Foreskin keratinocyte (primary cell): ENCODE measurements at places on chromosomes 16 and 17.

- DNase-seq: no peak
Measured at GRCh38 chr17:4691686-4692085, 12.3 kb downstream of the PELP1 start.

DNA sequence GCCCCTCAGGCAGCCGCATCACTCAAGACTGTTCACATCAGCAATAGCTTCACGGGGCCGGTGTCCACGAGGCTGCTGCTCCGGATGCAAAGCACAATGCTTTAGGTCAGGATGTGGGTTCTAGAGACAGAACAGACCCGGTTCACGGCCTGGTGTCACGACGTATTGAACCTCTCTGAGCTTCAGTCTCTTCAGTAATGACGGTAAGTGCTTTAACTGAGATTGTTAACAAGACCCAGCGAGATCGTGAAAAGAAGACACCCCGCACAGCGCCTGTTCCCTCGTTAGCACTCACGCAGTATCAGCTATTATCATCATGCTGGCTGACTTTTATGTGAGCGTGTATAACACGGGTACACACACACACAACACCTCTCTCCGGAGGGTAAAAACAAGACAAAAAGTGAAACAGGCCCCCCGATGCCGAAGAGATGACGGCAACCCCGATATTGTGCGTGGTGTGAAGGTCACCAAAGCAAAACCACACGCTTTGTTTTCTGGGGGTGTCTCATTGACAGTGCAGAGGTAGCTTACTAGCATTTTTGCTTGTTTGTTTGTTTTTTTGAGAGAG is 21.4 kb upstream of the ABR start:
- DNase-seq: no peak

GRCh38 chr17:49741009-49741691 is 22.8 kb downstream of the FAM117A start:
- DNase-seq: peak; percentile 77

DNA sequence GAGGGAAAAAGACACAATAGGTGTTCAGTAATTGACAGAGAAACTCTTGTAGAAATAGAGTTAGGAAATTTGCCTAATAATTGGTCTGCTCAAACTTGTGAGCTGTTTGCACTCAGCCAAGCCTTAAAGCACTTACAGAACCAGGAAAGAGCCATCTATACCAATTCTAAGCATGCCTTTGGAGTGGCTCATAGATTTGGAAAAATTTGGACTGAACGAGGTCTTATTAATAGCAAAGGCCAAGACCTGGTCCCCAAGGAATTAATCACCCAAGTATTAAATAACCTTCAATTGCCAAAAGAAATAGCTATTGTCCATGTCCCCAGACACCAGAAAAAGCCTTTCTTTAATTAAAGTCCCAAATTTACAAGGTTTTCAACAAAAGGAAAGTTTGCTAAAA is 90.3 kb downstream of the EMP2 start:
- DNase-seq: no peak

GRCh38 chr17:9788601-9789000 is 2.8 kb downstream of the DHRS7C start:
- no peak for DNase-seq

DNA sequence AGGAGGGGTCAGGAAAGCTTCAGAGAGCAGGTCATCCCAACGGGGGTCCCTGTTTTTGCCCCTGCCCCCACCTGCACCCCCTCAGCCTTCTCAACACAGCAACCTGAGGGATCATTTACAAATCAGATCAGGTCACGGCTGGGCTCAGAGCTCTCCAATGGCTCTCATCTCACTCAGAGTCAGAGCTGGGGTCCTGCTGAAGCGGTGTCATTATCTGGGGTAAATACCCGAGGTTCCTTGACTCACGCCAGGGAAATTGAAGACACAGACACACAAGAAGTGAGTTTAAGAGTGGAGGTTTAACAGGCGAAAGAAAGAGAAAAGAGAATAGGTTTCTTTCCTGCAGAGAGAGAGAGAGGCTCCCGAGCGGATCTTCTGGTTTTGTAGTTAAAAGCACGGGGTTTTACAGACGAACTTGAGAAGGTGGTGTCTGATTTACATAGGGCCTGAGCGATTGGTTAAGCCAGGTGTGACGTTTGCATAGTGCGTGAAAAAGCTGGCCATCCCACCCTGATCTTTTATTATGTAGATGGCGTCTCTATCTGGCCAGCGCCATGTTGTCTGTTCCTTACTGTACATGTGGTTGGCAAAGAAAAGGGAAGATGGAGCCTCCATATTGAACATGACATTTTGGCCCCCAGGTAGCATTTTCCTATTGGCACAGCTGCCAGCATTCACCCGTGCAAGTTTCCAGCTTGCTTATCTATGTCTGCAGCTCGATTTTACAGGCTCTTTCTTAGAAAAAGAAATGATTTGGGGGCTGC is 51.4 kb downstream of the WSB1 start:
- no peak for DNase-seq

DNA sequence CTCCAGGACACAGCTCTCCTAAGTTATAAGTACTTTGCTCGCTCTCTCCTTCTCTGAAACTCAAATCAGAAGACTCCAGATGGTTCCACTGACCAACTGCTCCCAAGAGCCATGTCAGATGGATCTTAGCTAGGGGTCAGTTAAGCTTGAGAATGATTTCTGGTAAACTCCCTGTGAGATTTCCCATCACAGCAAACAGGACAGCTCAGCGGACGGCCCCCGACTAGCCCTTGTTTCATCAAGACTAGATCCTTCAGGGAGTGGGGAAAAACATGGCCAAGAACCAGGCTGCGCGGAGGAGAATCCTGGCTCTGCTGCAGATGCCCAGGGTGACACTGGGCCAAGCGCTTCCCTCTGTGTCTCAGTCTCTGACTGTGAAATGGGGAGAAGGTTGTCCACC is 159.8 kb downstream of the C16orf78 start:
- no peak for DNase-seq

DNA sequence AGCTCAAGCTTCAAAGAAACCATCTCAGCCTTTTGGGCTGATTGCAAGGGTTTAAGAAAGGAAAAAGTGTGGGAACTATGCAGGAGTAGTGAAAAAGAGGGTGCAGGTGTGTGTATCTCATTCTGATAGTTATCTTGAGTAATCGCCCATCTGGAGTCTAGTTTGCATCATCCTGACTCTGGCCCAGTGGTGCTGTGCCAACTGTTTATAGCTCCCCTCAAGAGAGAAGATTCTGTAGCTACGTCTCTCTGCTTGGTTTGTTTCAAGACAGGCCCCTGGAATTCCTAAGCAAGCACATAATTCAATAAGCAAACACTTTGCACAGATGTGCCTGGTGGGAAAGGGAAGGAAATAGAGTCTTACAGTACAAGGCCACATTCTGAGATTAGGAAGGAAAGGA is 144.4 kb downstream of the HAPSTR1 start:
- no peak for DNase-seq

GRCh38 chr17:81489012-81489997 is 23.3 kb downstream of the ACTG1 start:
- DNase-seq: no peak

DNA sequence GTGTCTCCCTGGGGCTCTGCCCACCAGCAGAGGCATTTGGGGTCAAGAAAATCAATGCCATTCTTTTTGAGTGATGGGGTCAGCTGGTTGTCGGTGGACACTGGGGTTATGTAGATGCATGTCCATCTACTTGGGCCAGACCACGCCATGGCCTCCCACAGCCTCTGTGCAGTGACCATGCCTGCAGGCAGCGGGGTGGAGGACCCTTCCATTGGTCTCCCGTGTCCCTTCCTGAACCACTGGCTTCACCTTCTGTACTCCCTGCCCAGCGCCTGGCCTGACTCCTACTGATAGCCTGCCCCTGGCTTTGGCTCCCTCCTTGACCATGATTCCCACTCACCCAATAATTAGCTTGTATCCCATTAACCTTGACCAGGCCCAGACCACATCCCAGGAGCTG is 28.0 kb upstream of the SPNS3 start:
- DNase-seq: no peak

DNA sequence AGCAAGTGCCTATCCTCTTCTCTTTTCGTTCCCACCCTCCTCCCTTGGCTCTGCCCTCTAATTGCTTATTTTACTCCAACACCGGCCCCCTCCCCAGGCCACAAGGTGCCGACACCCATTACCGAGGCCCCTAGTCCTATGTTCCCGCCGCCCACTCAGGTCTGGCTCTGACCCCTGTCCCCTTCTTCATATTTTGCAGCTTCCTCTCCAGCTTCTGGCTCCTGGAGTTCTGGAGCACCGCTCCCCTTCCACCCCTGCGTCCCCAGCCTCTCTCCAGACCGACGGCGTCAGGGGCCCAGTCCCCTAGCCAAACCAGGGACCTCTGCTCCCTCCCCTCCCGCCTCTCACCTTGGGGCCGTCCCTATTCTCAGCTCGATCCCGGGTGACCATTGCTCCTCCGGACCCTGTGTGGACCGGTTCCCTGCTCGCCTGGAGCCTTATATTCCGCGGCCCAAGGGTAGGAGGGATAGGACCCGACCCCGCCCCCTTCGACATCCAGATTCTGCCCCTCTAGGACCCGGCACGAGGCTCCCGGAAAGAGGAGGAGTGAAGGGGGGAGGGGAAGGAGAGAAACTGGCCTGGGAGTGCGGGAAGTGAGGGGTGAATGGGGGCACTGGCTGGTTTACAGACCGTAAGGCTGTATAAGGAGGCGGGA is at the start of gene HES7:
Gene HES7, minus strand, starts transcription at position 412 of the 655 bp plus-strand sequence. Its CDS starts 22 bp downstream, at position 390.
- peak; percentile 32 for DNase-seq

- DNase-seq: no peak
Measured at GRCh38 chr17:43584666-43585102, 38.5 kb upstream of the ETV4 start.

DNA sequence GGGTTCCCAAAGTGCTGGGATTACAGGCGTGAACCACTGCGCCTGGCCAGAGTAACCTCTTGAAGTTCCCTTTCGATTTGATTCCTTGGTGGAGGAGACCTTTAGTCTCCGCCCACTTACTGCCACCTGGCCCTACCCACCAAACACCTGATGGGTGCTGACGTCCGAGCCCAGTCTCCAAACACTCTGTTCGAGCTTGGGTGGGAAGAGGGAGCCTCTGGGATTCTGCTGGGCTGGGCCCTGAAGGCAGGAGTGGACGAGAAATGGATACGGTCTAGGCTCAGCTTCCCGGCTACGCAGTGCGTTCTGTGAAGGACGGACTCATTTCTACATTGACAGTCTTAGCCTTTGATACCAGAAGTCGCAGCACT is 870 bp upstream of the ITGA3 start:
- peak; percentile 82 for DNase-seq

DNA sequence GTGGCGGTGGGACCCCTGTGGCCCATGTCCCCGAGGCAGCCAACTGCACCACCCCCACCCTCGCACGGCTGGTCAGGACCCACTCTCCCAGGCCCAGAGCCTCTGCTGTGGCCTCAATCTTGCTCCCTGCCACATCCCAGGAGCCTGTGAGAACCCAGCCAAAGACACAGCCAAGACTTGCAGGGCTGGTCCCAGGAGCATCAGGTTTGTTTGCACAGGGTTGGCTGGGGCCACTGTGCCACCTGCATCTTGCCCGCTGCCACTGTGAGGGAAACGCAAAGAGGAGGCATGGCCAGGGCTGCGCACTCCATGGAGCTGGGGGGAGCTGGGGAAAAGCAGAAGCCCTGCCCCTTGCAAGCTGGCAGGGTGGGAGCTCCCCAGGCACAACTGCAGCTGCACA is 92.5 kb downstream of the SSH2 start:
- DNase-seq: no peak

- no peak for DNase-seq
Measured at GRCh38 chr16:55754056-55754455, 78.8 kb downstream of the CES1 start.

DNA sequence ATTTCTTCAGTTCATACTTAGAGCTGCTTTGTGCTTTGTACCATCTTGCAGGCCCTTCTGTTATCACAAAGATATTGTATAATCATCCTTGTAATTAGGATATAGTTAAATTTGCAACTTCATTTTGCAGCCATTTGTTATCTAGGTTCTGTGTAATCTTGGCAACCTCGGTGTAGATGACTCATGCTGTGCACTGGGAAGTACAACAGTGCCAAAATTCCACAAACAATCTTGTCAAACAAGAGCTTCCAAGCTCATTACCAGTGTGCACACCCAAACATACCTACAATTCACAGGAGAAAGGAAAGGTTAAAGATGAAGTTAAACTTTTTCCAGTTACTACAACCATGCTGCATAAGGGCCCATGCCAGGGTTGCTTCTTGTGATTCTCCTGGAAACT is 1231.8 kb downstream of the CDH11 start:
- peak; percentile 58 for DNase-seq

DNA sequence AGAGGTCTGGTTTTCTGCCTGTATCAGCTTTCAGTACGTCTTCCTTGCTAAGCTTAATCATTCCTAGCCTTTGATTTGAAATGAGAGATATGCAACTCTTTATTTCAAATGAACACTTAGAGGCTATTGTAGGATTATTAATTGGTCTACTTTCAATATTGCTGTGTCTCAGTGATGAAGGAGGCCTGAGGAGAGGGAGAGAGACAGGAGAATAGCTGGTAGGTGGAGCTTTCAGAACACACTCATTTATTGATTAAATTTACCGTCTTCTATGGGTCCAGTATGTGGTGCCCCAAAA is 187.0 kb downstream of the BCAS3 start:
- no peak for DNase-seq

- DNase-seq: no peak
Measured at GRCh38 chr16:85783441-85783840, 15.9 kb downstream of the EMC8 start.

DNA sequence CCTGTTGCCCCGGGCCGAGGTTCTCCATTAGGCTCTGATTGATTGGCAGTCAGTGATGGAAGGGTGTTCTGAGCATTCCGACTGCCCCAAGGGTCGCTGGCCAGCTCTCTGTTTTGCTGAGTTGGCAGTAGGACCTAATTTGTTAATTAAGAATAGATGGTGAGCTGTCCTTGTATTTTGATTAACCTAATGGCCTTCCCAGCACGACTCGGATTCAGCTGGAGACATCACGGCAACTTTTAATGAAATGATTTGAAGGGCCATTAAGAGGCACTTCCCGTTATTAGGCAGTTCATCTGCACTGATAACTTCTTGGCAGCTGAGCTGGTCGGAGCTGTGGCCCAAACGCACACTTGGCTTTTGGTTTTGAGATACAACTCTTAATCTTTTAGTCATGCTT is 74.2 kb downstream of the HAPSTR1 start:
- no peak for DNase-seq

DNA sequence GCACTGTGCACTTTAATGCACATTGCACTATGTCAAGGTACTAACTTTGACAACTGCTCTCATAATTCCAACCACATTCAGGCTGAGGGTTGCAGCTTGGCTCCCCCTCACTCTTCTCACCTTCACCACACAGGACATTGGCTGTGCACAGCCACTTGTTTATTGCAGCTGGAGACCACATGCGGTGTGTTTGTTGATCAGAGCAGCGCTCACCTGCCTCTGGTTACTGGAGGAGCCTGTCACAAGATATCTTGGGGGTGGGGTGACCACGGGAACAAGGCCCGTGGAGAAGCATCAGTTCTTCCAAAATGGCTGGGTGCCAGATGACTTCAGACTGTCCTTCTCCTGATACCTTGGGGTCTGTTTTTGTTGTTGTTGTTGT is 10.6 kb upstream of the CCL5 start:
- DNase-seq: no peak

GRCh38 chr17:39792526-39793221 is 54.9 kb downstream of the GRB7 start:
- DNase-seq: no peak

- no peak for DNase-seq
Measured at GRCh38 chr16:30829130-30830071, 42.4 kb upstream of the ZNF629 start.

- DNase-seq: no peak
Measured at GRCh38 chr17:80967404-80967872, 24.2 kb upstream of the CHMP6 start.

- DNase-seq: no peak
Measured at GRCh38 chr17:57337390-57337789, 81.1 kb downstream of the MSI2 start.
